CD4-positive, alpha-beta T cell treated with Interleukin-10 for 1 hour (primary cell): ENCODE measurements at places on chromosomes 2 and 18.

DNA sequence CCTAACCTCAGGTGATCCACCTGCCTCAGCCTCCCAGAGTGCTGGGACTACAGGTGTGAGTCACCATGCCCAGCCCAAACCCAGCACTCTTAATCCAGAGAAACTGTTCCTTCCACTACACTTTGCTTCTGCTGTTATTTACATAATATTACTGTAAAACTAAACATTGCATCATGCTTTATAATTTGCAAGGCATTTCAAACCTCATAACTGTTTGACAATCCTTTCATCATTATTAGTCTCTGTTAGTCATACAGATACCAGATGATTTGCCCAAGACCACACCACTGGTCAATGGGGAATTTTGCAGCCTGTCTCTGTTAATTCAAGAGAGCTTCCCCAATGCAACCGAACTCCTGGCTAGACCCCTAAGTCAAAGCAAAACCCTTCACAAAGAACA is 338.3 kb downstream of the ALK start:
- DNase-seq: no peak

- peak; percentile 93 for DNase-seq
Observed at GRCh38 chr2:219253753-219254589, at the start of gene TUBA4A. TUBA4A (minus strand) TSS chr2:219253918; CDS start chr2:219253858, 60 bp downstream.

DNA sequence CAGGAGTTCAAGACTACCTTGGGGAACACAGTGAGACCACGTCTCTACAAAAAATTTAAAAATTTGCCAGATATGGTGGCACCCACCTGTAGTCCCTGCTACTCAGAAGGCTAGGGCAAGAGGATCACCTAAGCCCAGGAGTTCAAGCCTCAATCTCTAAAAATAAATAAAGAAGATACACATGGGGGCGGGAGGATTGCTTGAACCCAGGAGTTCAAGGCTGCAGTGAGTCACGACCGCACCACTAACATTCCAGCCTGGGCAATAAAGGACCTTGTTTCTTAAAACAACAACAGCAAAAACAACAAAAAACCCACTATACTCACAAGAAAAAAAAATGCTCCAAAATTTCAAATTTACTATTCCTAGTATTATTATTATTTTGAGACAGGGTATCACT is 10.0 kb upstream of the ICA1L start:
- no peak for DNase-seq

GRCh38 chr2:138922973-138923563 is 142.9 kb upstream of the NXPH2 start:
- no peak for DNase-seq

DNA sequence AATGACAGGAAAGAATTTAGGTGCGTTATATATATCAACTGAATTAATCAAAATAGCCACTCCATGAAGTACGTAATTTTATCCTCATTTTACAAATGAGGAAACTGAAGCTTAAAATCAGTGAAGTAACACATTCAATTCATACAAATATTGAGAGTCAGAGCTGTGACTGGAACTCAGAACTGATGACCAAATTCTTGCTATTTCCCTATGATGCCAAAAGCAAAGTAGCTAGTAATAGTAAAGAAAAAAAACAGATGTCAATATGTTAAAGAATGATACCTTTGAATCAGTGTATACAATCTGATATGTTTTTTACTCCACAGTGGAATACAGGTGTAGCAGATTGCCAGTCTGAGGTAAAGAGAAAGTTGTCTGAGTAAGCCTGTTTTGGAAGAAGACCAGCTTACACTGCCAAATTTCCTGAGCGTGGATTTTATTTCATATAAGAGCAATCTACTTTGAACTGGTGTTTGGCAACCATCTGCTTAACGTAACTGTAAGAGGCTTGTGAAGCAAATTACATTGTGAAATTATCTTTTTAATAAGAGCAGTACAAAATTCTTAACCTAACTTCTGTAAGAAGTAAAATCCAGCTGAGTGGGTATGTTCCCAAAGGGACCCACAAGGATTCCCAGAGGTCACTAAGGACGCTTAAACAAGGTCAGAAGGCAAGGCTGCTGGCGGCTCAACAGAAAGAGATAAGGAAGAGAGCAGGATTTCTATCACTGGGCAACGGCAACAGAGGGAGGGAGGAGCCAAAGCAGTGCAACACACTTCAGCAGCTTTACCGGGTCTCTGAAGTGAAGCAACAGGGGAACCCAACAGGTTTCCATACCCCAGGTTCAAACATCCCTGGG is 85.6 kb downstream of the IKZF2 start:
- no peak for DNase-seq
